ENCODE measurements at places on chromosomes 4 and X. TPM values are rescaled to one million over a fixed set of nuclear protein-coding genes. Genes with fewer than 3 reads are reported as not detected.

ABLIM2 gene
- polyA plus RNA-seq: 4.2 TPM

NPFFR2 gene
- 0.45 TPM for polyA plus RNA-seq

SHOX gene
- 4.5 TPM for polyA plus RNA-seq

SLC10A4 gene
- polyA plus RNA-seq: 0.85 TPM

SSX4B gene
- not detected for polyA plus RNA-seq

MOSPD2 gene
- polyA plus RNA-seq: 13.9 TPM

TREX2 gene
- 0.23 TPM for polyA plus RNA-seq

BGN gene
- 87.7 TPM for polyA plus RNA-seq

GAGE12J gene
- not detected for polyA plus RNA-seq

GUCY1B1 gene
- 26.5 TPM for polyA plus RNA-seq

DNA sequence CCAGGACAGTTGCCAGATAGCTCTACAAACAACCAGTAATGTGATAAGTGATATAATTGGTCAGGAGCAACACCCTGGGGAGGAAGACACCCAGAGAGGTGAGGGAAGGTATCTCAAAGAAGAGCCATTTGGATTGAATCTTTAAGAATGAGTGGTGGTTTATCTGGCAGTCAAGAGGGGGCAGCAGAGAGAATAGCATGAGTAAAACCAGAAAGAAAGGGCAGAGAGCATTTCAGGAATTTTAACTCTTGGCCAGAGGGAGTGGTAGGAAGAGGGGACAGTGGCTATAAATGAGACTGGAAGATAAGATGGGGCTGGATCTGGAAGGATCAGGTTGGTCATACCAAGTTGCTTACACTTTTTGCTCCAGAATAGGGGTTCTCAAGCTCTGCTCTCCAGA, 5.9 kb upstream of the SEPTIN6 start:
- no peak for DNase-seq

DNA sequence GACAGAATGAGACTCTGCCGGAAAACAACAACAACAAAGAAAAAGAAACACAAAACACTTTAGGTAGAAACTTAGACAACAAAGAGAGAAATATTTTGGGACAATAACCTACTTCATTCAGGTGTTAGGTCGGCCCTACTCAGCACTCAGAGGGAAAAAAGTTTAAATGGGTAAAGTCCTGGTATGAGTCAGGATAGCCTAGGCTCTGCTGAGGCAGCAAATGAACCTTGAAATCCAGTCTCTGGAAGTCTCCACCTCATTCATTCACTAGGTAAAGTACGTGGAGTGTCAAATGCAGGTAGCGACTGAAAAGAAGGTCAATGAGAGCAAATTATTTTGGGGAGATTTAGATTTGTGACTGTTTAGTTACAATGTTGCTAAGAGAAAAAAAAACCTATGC, 127.4 kb downstream of the FHDC1 start:
- DNase-seq: no peak

DNA sequence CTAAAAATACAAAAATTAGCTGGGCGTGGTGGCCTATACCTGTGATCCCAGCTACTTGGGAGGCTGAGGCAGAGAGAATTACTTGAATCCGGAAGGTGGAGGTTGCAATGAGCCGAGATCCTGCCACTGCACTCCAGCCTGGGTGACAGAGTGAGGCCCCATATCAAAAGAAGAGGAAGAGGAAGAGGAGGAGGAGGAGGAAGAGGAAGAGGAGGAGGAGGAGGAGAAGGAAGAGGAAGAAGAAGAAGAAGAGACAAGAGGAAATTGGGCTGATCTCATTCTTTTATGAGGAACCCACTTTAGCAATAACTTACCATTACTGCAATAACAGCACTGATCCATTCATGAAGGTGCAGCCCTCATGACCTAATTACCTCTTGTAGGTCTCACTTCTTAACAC, 138.9 kb upstream of the GIMD1 start:
- no peak for DNase-seq

GRCh38 chr4:123408471-123409084, 12.0 kb downstream of the SPRY1 start:
- DNase-seq: peak; percentile 52

- no peak for DNase-seq
These were observed 458.5 kb downstream of the AFF2 start for GRCh38 chrX:148958901-148959300.

- DNase-seq: no peak
These were observed 16.1 kb upstream of the STARD8 start for GRCh38 chrX:68631336-68631735.

- no peak for DNase-seq
These were observed 286.4 kb upstream of the SMIM31 start for GRCh38 chr4:164467493-164467892.

DNA sequence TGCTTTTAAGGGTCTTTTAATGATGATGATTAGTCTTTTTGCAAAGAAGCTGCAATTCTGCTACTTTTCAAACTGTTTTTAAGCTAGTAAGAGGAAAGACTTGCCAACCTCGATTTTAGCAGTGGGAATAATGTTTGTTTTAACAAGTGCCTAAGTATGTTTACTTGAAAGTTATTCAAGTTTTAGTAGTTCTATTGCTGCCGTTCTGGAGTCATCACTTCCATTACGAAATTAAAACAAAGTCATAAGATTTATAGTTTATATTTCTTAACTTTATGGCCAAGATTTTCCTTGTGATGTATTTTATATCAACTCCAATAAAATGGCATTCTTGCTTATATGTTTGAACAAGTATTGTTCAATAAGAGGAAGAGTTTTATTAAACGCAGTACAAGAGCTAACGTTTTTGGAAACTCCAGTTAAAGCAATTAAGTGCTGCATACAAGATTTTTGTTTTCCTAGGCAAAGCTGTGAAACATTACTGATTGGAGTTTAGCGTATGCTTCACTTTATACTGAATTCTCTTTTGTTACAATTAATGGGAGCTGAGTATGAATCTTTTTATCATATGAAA, 211.3 kb downstream of the TENM3 start:
- no peak for DNase-seq

- DNase-seq: no peak
These were observed 29.1 kb upstream of the PGM2 start for GRCh38 chr4:37797374-37797773.

- DNase-seq: no peak
These were observed 1520.7 kb upstream of the PCDH7 start for GRCh38 chr4:29199485-29199884.

- no peak for DNase-seq
These were observed 170.4 kb upstream of the CASK start for GRCh38 chrX:42093756-42094155.

DNA sequence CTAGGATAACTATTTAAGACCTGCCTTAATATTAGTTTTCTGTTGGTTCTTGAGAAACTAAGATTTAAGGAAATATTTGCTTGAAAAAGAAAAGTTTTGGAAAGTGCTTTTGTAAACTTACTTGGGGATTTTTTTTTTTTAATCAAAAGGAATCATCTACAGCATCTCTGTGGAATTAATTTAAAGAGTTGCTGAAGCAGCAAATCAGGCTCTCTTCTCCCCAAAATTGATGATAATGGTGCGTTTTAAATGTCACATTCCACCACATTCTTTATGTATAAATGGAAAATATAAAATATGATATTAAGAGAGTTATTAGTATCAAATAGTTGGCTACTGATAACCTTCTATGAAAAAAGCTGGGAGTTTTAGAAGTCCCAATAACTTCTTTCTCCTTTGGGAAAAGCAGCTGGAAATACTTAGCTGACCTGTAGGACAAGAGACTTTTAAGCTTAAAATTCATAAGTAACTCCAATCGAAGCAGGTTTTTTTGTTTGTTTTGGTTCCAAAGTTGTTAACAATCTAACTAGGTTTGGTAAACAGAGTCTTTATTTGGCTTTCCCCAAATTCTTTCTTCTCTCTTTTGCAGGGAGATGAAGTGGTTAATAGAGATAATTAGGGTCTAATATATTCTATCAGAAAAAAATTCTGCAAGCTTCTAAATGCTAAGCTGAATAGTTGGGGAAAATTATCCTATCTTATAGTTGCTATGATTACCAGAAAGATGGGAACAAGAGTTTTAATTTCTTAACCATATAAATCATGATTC, 4.4 kb downstream of the KLF3 start:
- DNase-seq: no peak

DNA sequence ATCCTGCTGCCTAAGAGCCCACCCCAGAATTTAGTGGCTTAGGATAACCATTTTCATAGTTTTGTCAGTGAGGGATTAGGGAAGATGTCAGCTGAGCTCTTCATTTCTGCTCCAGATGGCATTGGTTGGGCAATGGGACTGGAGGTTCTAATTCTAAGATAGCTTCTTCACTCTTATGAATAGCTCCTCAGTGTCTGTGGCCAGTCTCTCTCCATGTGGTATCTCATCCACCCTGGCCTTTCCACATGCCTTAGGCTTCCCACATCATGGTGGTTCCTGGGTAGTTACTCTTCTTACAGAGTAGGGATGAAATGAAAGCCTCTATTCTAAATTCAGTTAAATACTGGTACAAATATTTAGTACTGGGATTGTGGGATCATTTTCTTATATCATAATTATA, 31.3 kb downstream of the REPS2 start:
- no peak for DNase-seq

DNA sequence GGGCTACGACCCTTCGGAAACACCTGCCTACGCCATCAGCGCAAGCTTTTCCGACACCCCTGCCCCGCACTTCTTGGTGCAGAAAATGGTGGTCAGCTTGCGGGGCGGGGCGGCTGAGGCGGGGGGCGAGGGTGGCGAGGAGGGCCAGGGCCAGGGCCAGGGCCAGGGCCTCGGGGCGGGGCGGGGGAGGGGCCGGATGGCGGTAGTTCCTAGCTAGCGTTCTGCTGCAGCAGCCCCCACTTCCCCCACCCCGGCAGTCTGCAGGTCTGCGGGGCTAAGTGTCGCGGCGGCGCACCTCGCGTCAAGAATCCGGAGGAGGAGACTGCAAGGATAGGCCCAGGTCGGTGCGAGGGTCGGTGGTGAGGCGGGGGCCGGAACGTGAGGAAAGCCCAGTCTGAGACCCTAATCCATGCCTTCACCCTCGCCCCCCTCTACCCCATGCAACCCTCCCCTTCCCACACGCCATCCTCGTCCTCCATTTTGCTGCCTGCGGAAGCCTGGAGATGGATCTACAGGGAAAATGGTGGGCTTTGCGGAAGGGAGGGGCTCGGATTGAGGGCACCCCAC, 600 bp downstream of the BEX4 start:
- DNase-seq: peak; percentile 19

DNA sequence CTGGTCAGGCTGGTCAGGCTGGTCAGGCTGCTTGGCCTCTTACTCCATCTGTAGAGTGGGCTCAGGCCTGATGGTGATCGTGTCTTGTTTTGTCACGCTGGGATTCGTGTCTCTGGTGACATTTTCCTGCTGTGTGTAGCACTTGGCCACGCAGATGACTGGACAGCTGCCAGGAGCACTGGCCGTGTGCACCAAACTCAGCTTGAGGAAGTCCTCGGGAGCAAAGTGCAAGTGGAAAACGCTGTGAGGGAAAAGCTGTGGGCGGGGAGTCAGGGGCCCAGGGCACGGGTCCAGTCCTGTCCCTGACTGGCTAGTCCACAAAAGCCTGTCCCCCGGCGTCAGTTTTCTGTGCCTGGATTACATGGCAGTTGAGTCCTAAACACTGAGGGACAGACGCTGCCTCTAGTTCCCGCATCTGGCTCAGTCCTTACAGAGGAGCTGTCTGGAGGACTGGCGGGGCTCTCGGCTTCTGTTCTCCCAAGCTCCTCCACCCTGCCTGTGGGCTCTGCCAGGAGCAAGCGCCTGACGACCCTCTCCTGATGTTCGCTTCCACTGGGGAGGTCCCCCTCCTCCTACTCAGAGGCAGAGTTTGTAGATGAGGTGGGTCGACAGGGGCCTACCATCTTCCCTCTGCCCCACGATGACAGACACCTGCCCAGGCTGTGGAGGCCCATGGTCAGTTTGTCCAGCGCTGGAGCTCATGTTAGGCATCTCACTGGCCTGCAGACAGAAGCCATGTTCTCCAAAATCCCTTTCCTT, 35.9 kb upstream of the GRPEL1 start:
- DNase-seq: peak; percentile 75

Data from muscle of arm (tissue), 14 donors.